EL (cell line): ENCODE measurements at places on chromosomes 6 and 20.

GRCh38 chr6:134419716-134420115 lies 101.8 kb upstream of the SGK1 start:
- DNase-seq = no peak

- DNase-seq = peak; percentile 50
Observed at GRCh38 chr6:127641905-127642304, 64.9 kb downstream of the C6orf58 start.

GRCh38 chr6:143068001-143068400 lies 7.3 kb downstream of the AIG1 start:
- DNase-seq = peak; percentile 25

- DNase-seq = no peak
Observed at GRCh38 chr6:10746915-10747250, 722 bp upstream of the TMEM14B start.

GRCh38 chr20:20017844-20018185 lies 653 bp downstream of the NAA20 start:
- DNase-seq = no peak

- DNase-seq = no peak
Observed at GRCh38 chr6:13248994-13249393, 79.3 kb downstream of the TBC1D7 start.

- DNase-seq = peak; percentile 42
Observed at GRCh38 chr6:63636518-63637021, 968 bp downstream of the PHF3 start.

DNA sequence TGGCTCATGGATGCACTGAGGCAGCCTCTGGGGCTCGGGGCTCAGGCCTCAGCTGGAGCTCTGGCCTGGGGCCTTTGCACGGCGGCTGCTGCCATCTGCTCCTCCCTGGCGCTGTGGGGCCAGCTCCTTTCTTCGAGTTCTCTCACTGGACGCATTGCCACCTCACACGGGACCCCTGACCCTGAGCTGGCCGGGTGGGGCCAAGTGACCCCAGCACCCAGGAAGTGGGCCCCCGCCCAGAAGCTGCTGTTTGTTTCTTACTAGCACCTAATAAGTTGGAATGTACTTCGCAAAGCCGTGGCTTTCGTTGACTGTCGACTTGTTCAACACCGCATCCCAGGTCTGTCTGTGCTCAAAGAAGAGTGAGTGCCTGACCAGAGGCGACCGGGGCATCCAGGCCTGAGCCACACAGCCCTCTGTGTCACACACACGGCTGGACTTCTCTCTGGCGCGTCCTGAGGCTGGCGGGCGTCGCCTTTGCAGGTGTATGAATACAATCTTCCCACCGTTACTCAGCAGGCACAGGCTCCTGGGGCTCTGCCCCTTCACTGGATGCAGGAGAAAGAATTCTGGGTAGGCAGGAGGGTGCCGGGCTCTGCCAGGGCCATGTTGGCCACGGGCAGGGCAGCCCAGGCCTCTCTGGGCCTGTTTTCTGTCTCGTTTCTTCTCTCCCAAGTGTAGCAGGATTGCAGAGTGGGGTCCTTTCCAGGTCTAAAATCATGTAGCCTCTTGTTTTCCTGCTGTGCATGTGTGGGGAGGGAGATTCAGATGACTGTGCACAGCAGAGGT lies 112.9 kb downstream of the DLL1 start:
- no peak for DNase-seq

DNA sequence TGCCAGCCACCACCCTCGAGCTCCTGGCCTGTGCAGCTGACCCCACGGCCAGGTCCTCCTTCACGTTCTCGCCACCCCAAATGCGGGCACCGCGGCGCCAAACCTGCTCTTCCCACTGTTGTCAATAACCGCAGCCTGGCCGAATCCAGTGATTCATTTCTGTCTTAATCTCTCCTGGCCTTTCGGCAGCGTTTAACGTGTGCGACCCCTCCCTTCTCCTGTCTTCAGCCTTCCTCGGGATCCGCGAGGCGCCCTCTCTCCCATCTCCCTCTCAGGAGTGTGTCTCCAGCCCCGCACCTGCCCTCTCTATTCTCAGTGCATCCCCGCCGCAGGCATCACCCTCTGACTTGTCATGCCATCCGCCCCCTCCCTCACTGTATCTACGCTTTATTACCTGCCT lies 91.4 kb downstream of the THBS2 start:
- DNase-seq = no peak

- peak; percentile 41 for DNase-seq
Observed at GRCh38 chr20:18705910-18706309, 107.7 kb upstream of the SCP2D1 start.

DNA sequence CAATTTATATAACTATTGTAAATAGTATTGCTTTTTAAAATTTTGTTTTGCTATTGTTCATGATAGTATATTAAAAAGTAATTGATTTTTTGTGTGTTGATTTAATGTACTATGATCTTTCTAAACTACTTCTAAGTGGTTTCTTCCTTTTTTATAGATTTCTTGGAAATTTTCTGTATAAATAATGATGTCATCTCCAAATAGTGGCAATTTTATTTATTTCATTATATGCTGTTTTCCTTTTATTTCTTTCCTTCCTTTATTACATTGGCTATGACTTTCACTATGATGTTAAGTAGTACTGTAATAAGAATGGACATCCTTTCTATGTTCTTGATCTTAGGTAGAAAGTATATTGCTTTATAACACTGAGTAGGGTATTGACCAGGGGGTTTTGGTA lies 451.5 kb upstream of the SPTLC3 start:
- no peak for DNase-seq

DNA sequence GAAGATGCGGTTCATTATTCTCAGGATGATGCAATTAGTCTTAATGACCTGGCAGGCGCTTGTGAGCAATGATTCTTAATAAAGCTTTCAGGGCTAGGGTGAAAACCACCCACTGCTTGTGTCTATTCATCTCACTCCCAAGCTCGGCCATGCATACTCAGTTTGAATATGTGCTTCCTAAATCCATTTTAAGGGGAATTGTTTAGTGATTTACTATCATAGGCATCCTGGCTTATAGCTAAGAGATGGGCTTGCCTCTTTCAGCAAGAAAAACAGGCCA lies 141.1 kb upstream of the SLC24A3 start:
- no peak for DNase-seq

DNA sequence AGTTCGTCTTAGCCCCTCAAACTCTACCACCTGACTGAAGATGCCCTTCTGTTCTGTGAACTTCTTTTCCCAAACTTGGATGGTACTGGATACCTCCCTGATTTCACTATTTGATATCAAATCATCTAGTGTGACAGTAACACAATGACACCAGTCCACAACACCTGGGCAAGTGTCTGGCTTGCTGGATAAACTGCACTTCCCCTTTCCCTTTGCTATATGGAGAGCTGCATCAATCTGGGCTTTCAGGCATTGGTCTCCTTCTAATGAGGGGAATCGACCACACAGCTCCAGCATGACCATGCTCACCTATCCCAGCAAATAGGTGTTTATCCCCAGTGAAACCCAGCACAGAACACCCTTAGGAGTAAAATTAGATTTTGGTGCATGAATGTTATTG lies 3.1 kb downstream of the F13A1 start:
- no peak for DNase-seq

GRCh38 chr20:57062696-57063270 lies 203.7 kb downstream of the BMP7 start:
- DNase-seq = no peak

GRCh38 chr6:101765281-101765680 lies 371.8 kb downstream of the GRIK2 start:
- DNase-seq = no peak

- no peak for DNase-seq
Observed at GRCh38 chr20:56369179-56369578, 10.4 kb downstream of the FAM210B start.

GRCh38 chr6:82217018-82217586 lies 30.4 kb downstream of the IBTK start:
- DNase-seq = no peak

GRCh38 chr6:79672631-79673111 lies 41.5 kb downstream of the SH3BGRL2 start:
- peak; percentile 17 for DNase-seq

DNA sequence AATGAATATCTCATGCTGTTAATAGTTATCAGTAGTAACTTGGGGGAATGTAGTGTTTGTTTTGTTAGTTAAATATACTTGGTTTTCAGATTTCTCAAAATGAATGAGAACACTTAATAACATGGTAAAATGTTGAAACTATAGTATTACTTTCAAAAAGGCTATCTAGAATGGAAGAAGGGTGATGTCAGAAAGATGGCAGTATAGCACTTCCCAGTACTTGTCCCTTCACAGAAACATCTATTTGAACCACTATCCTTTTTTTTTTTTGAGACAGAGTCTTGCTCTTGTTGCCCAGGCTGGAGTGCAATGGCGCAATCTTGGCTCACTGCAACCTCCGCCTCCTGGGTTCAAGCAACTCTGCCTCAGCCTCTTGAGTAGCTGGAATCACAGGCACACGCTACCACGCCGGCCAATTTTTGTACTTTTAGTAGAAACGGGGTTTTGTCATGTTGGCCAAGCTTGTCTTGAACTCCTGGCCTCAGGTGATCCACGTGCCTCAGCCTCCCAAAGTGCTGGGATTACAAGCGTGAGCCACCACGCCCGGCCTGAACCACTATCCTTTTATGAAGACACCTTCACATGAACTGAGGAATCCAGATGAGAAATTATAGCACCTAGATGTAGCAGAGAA lies 4.7 kb upstream of the ECHDC1 start:
- DNase-seq = no peak

DNA sequence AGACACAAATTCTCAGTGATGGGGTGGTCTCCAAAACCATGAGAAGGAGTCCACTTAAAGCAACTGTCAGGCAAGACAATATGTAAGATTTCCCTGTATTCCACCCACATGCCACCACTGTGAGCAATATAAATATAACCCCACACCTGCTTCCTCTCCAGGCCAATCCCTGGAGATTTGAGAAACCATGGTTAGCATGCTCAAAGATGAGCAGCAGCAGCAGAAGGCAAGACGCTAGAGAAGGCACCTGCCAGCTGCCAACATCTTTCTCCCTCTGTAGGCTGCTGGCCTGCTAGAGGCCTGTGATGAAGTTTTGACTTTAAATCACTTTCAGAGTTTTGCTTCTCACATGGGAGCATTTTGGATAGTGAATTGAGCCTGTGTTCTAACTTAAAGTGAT lies 7.9 kb upstream of the SOD2 start:
- no peak for DNase-seq

- DNase-seq = no peak
Observed at GRCh38 chr6:14721103-14721758, 524.6 kb upstream of the JARID2 start.

DNA sequence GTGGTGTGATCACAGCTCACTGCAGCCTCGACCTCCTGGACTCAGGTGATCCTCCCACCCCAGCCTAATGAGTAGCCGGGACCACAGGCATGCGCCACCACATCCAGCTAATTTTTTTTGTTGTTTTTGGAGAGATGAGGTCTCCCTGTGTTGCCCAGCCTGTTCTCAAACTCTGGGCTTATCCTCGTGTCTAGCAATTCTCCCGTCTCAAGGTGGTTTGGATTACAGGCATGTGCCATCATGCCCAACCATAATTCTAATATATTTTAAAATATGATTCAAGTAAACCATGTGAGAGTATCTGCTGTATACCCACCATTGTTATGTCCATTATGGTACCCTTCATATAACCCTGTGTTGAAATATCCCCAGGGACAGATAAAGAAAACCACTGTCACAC lies 60.3 kb upstream of the C20orf144 start:
- DNase-seq = no peak

DNA sequence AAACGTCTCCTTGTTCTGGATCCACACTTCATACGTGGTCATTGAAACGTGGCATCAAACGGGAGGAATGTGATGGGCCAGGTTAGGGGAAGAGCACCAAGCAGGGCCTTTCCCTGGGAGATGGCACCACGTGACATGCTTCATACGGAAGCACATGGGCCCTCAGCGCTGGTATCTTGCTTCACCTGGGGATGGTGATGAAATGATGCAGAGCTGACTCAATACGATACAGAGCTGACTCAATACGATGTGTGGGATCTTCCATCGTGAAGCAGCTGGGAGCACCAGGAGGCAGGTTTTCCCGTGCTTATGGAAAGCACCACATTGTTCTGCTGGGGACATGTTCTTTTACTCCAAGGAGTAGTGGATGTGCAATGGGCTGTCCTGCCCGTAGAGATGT lies 22.5 kb upstream of the TAGAP start:
- no peak for DNase-seq

DNA sequence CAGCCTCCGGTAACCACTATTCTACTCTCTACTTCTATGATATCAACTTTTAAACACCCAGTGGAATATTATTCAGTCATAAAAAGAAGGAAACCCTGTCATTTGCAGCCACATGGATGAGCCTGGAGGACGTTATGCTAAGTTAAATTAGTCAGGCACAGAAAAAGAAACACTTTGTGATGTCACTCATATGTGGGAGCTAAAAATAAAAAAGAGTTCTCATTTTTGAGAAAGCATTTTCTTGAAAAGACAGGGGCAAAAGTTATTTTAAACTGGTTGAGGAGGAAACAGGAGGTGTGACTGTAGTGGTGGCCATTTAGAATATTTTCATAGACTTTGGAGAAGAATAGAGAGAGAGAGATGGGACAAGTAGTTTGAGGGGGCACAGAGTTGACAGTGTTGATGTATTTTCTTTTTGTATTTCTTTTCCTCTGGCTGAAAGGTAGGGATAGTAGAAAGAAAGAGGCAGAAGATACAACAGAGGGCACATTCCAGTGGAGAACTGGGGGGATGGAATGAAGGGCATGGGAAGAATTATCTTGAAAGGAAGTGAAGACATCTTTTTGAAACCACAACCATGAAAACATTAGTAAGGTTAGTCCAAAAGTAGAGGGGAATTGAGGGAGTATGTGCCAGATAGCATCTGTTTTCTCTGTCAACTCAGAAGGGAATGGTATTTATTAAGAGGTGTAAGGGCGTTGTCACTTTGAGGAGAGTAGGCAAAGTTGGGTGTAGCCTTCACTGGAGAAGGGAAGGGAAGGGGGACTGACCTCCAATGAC lies 181.3 kb upstream of the GMDS start:
- peak; percentile 75 for DNase-seq

DNA sequence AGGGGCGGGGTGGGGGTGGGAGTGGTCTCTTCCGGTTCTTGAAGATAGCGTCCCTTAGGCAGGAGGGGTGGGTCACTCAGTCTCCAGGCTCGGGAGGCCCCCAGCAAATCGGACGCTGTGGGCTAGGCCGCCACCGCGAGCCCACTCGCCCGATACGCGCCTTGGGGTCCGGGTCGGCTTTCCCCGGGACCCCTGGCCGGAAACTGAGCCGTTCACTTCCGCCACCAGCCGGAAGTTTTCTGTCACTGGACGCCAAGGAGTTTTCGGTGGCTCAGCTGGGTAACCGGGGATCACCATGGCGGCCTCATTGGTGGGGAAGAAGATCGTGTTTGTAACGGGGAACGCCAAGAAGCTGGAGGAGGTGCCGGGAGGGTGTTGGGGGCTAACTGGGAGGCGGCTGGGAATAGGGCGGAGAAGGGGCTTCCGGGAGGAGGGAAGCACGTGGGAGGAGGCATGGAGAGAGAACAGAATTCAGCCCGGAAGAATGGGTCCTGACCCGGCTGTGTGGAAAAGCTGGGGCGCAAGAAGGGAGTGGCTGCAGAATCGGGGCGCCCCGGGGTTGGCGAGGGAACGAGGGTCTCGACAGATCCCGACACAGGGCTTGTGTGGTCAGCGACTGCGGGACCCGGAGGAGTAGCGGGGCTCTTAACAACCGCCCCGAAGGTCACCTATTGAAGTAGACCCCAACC lies at the start of gene ITPA:
Gene ITPA, plus strand, starts transcription at position 242 of the 689 bp plus-strand sequence. Its CDS starts 54 bp downstream, at position 296.
- DNase-seq = peak; percentile 53
